Left lung (tissue), 14 donors: ENCODE measurements at places on chromosomes 4 and X. TPM values are rescaled to one million over a fixed set of nuclear protein-coding genes. Genes with fewer than 3 reads are reported as not detected.
A peak's percentile ranks its signal among the peaks of the same experiment; 100 is the strongest.

- no peak for DNase-seq
These were observed 38.4 kb downstream of the HTT start for GRCh38 chr4:3112609-3113469.

DNA sequence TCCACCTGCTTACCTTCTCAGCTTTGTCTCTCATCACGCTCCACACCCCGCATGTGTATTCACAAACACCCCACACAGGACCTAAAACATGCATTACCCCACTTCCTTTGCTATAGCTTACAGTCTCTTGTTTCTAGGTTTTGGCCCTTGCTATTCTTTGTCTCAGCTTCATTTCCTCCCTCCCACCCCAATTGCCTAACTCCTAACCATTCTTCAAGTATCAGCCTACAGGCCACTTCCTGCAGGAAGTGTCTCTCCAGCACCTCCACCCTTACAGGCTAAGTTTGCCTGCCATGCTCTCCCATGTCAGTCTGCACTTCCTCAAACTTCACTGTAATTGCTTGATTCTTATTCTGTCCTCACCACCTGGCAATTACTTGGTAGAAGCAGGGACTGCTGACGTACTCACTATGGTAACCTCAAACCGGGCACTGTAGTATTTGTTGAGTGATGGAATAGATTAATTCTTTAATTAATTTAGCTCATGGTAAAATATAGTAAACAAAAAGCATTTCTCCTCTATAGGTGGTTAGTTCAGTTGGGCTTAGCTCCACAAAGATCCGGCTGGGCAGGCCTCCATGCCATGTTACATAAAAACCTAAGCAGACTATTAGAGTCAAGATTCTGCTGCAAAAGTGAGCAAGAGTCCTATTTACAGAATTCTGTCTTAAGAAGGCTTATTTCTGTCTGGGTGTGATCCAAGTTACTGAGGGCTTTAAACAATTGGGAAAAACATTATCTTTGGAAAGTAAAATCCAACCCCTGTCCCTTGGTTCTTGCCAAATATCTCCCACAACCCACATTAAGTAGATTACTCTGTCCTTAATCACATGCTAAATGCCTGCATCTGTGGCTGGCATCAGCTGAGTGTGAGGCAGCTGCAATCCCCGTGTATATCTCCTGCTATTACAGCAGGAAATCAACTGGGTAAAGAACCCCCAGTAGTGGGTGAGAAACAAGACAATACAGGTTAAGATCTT, 124.7 kb upstream of the CPEB2 start:
- DNase-seq, result no peak

DNA sequence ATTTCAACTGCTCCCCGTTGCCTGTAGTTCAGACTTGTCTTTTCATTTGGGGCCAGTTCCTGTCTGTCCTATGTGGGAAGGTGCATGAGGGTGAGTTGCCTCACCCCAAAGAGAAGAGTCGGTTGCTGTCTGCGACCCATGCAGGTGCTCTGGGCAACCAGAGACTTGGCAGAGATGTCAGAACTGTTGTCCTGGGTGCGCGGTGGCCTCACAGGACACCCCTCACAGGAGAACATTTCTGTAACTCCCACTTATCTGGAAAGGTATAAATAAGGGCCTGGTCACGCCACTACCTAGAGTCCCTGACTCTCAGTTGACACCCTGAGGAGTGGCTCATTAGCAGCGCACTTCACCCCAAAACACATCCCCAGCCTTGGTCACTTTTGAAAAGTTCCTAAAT, 9.7 kb upstream of the NAT8L start:
- DNase-seq, result no peak

DNA sequence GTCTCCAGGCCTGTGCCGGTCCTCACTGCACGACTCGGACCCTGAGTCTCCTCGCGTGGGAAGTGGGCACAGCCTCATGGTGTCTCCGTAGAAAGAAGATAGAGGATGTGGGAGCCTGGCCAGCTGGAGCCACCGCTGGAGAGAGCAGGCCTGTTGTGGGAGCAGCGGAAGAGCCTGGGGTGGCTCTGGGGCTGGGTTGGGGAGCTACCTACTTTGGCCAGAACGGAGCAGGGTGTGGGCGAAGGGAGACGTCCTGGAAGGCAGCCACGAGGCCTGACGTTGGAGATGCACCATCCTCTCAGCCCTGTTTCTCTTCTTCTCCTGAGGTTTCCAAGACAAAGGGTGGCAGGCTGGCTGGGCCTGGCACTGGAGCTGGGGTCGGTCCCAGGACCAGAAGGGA, 93.8 kb downstream of the SORCS2 start:
- no peak for DNase-seq

DNA sequence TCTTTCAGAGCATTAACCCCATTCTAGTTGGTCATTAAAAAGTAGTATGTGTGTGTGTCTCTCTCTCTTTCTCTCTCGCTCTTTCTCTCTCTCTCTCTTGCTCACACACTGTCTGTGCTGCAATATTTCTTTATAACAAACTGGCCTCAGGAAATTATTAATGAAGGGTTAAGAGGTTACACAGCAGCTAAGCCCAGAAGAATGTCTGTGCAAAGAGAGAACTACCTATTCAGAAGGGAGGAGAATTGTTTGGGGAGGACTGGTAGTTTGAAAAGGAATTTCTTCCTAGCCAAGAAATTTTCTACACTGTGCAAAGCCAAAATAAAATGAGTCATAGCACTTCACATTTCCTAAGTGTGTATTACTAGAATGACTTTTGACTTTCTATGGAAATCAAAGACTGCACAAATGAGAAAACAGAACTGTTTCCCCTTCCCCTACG, 22.2 kb downstream of the PDGFC start:
- DNase-seq, result no peak

DNA sequence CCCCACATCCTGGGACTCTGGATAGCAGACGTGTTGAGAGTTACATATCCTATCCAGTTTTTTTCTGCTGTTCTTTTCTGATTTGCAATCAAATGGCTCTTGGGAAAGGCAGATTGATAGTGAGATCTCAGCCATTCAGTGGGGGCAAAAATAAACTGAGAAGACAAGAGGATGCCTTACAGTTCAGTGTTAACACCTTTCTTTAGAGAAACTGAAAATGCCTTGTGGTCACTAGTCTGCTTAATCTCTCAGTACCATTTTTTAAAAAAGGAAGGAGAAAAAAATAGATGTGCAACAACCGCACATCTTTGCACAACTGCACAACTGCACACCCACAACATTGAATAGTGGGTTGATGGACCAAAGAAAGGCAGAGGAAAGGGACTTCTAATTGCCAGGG, 109.3 kb downstream of the ARHGEF9 start:
- no peak for DNase-seq

DNA sequence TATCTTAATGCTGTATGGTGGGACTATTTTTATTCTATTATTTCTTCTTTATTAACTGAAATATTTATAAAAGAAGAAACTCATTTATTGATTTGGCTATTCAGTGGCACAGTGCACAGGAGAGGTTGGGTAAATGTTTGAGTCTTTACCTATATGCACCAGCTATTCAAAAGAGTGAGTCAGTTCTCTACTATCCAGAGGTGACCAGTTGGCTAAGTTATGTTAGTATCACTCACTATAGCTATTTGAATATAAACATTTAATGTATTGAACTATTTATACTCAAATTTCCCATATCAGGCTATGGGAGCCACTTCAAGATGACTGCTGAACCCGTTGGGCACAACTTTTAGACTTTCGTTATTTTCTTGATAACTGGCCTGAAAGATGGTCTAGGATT, 106.1 kb upstream of the VEGFC start:
- no peak for DNase-seq

- DNase-seq, result no peak
These were observed 34.0 kb upstream of the AMOT start for GRCh38 chrX:112874614-112875013.

GRCh38 chrX:68684291-68684918, 36.9 kb downstream of the STARD8 start:
- DNase-seq, result no peak

- no peak for DNase-seq
These were observed 1.3 kb downstream of the ASB12 start for GRCh38 chrX:64229154-64229553.

GRCh38 chr4:56874923-56875322, 32.8 kb upstream of the REST start:
- DNase-seq, result no peak

GRCh38 chr4:25861951-25862410, 807 bp downstream of the SEL1L3 start:
- no peak for DNase-seq

GRCh38 chr4:175307326-175307725, 389.2 kb downstream of the ADAM29 start:
- peak; percentile 66 for DNase-seq

GRCh38 chr4:125702406-125702805, 387.7 kb downstream of the FAT4 start:
- no peak for DNase-seq

- peak; percentile 30 for DNase-seq
These were observed 15.1 kb downstream of the DGKQ start for GRCh38 chr4:958314-958665.

GRCh38 chr4:109902559-109903251, 10.0 kb upstream of the EGF start:
- DNase-seq, result no peak

DNA sequence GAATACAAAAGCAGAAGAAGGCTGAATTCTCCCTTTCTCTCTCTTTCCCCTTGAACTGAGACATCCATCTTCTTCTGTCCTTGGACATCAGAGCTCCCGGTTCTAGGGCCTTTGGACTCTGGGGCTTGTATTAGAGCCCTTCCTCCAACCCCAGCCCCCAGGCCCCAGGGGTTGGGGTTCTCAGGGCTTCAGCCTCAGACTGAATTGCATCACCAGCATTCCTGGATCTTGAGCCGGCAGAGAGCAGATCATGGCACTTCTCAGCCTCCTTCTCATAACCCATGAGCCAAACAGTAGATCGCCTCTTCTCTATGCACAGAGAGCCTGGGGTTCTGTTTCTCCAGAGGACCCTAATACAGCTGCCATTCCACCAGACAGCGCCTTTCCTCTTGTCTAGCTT, 25.3 kb upstream of the CLDN24 start:
- no peak for DNase-seq

- DNase-seq, result no peak
These were observed 112.0 kb downstream of the C4orf51 start for GRCh38 chr4:145791988-145792387.

DNA sequence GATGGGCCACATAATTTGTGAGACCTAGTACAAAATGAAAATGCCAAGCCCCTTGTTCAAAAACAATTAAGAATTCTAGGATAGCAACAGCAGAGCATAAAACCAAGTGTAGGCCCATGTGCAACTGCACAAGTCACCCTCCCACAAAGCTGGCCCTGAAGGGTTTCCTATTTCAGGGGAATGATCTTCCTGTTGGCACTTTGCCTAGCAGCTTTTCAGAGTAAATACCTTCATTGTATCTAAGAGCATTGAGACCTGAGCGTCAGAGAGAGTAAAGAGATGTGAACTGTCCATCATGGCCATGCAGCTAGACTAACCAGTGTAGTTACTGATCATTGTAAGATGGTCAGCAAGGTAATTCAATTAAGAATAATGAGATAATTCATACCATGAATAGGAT, 113.6 kb downstream of the CNKSR2 start:
- no peak for DNase-seq

Gene HTN3
- polyA plus RNA-seq, result not detected

Gene GLA
- 29.5 TPM for polyA plus RNA-seq

Gene CAPN6
- polyA plus RNA-seq, result 22.7 TPM

Gene CLDN2
- 33.9 TPM for polyA plus RNA-seq

Gene AREG
- 1.0 TPM for polyA plus RNA-seq

Gene ZMAT1
- 21.6 TPM for polyA plus RNA-seq

Gene CDK16
- 91.2 TPM for polyA plus RNA-seq

Gene NHS
- polyA plus RNA-seq, result 7.6 TPM

Gene NFKB1
- polyA plus RNA-seq, result 34.0 TPM

Gene CXCL11
- 0.44 TPM for polyA plus RNA-seq

Gene MAGEE1
- polyA plus RNA-seq, result 5.5 TPM
